ENCODE measurements at places on chromosomes 1 and 21.

GRCh38 chr1:89725631-89726030, 92.7 kb downstream of the LRRC8C start:
- no peak for DNase-seq

GRCh38 chr1:83995649-83996048, 3.3 kb downstream of the TTLL7 start:
- DNase-seq = no peak

DNA sequence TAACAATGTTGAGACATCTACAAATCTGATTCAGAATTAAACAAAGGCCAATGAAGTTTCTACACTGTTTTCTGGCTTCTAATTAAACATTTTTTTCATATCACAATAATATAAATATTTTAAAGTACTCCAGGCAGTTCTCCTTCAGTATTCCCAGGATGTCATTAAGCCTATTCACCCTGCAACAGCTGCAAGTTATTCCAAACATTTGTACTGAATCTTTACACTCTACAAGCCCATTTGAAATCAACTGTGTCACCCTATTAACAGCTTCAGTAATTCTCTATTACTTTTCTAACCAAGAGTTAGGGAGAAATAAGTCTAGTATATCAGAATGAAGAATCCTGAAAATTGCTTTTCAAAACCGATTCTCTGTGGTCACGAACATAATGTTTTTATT, 124.6 kb downstream of the OLFML2B start:
- no peak for DNase-seq

DNA sequence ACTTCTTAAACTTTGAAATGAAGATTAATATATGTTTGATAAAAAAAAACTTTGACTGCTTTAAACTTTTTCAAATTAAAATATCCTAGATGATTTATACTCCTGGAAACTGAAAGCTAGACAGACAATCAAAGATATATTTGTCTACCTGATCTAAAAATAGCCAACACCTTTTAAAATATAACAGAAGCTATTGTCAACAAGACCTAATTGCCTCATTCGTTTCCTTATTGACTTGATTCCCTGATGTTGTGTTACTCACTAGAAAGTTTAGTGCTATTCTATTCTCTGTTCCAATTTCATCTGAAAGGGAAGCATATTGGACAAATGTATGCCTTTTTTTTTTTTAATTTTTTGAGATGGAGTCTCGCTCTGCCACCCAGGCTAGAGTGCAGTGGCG, 445.6 kb upstream of the ADAMTS5 start:
- no peak for DNase-seq

Data from PC-3 (cell line).